ENCODE measurements at places on chromosomes 11 and 22.
A peak's percentile ranks its signal among the peaks of the same experiment; 100 is the strongest.

DNA sequence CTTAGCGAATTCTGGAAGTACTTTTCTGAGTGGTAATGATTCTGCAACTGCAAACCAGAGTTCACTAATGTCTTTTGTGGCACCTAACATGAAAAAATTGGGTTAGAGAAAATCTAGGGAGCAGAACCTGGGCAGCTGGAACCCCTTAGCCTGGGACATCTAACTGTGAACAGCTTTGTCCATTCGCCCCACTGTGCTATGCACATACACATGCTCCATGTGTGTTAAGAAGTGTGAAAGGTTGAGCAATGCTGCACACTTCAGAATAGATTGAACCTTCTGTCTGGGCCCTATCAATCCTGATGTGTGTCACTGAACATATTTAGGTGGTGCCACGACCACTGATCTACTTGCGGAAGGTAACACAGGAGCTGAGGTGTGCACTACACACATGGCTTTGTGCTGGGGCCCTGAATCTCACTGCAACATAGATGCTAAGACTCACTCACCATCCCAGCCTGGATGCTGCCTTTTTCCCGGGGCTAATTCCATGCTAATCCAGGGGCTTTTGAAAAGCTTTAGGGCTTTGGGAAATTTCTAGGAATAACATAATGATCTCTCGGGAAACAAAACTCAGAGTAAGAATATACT is 976.2 kb downstream of the NTM start:
- DNase-seq, result no peak

- DNase-seq, result no peak
These were observed 2.2 kb downstream of the TBX1 start for GRCh38 chr22:19762568-19763457.

GRCh38 chr22:49266561-49267519 is 560.8 kb downstream of the BRD1 start:
- no peak for DNase-seq

- DNase-seq, result no peak
These were observed 29.0 kb downstream of the AGBL2 start for GRCh38 chr11:47686151-47686550.

- no peak for DNase-seq
These were observed 135.4 kb downstream of the ADAMTS15 start for GRCh38 chr11:130583801-130584211.

DNA sequence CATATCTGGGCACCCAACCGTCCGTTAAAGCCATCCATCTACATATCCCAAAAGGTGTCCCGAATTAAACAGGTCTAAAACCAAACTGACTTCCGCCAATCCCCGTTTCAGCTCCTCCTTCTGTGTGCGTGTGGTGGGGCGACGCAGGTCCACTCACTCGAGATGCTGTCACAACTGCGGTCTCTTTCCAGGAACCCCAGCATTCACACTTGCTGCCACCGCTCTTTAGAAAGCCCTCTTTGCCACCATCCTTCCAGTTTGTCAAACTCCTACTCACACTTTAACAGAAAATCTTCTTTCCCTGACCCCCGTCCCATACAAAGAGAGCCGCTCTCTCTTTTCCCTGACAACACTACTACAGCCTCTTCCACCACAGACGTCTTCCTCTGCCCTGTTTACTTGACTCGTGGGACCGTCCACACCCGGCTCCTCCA is 467 bp downstream of the ESS2 start:
- peak; percentile 48 for DNase-seq

GRCh38 chr11:118233377-118233776 is 8.6 kb upstream of the JAML start:
- no peak for DNase-seq

DNA sequence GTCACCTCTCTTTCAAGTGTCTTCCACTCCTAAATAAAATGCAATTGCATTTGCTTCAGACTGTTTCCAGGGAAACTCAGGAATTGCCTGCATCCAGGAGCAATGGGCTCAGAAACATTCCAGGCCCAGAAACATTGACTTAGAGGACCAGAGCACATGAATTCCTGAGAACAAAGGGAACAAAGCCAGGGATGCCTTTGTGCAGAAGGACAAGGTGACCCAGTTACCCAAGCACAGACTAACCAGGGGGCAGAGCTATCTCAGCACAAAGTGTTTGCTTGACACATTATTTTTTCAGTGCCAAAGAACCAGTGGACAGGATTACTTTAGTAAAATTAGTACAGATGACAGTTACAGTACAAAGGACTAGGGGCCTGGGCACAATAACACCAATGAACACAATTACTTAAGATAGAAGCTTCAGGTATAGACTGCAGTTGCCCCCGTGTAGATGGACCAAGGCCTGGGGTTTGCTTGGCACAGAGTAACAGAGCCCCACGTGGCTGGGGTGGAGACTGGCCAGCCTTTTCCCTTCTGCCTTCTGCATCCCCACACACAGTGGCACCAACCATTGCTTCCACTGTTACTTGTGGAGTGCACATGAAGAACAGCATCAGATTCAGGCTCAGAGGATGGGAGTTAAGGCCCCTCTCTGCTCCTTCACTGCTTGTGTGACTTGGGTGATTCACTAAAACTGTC is 500.8 kb downstream of the INSC start:
- DNase-seq, result no peak

- DNase-seq, result no peak
These were observed 19.3 kb upstream of the PEX26 start for GRCh38 chr22:18058371-18059093.

DNA sequence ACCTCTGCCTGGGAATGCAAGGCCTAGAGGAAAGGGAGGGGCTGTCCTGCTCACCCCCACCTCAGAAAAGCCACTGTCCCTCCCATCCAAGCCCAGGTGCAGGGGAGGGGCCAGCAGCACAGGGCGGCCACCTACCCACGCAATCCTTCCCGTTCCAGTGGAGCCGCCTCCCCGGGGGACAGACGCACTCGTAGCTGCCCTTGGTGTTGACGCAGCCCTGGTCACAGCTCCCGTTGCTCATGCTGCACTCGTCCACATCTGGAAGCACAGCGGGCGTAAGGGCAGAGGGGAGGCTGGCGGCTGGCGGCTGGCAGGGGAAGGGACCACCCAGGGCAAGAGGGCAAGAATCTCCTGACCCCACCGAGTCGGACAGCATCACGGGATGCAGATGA is 40.3 kb upstream of the TTLL12 start:
- peak; percentile 57 for DNase-seq

All from AG08395 (cell line).